ENCODE measurements at places on chromosomes 2 and 18.

GRCh38 chr2:67834482-67834881, 228.3 kb downstream of the C1D start:
- no peak for DNase-seq

- DNase-seq: no peak
These were observed 61.0 kb upstream of the SERPINE2 start for GRCh38 chr2:224099861-224100643.

DNA sequence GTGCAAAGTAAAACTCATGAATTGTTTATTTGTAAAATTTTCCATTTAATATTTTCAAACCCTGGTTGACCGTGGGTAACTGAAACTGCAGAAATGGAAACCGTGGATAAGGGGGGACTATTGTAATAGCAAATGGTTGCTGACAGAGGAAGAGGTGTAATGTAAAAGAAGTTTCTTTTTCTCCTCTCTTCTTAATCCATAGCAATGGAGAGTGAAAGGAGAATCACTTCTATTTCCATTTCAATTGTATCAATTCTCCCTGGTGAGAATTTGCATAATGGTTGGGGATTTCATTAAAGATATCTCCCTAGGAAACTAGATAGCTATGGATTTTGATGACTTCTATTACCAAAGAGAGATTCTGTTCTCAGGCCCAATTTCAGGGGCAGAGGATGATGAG, 24.8 kb downstream of the TACR1 start:
- DNase-seq: no peak

- no peak for DNase-seq
These were observed 2.3 kb downstream of the PKDCC start for GRCh38 chr2:42050010-42050702.

DNA sequence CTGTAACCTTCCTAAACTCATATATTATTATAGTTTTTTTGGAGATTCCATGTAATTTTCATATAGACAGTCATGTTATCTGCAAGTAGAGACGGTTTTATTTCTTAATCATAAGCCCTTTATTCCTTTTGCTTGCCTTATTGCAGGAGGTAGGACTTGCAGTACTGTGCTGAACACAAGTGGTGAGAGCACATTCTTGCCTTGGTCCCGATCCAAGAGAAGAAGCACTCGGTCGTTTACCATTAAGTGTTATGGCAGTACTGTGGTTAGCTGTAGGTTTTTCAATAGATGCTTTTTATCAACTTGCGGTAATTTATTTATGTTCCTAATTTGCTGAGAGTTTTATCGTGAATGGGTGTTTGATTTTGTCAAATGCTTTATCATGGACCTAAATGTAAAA, 305.7 kb downstream of the DYSF start:
- no peak for DNase-seq

DNA sequence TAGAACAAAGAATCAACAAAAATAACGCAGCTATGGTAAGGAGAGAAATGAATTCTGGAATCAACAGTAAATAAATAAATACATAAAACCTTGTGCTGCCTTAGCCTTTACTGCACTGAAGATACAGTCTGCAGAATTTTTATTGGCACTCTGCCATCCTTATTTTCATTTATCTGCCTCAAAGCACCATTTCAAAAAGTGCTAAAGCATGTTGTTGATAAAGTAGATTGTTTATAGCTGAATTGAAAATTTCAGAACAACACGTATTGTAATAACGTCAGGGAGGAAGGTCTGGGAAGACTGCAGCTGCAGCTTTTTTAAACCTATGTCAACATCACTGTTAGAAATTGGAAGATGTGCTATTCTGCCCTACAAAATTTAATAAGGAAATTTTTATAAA, 787.2 kb downstream of the PLCL1 start:
- DNase-seq: no peak

DNA sequence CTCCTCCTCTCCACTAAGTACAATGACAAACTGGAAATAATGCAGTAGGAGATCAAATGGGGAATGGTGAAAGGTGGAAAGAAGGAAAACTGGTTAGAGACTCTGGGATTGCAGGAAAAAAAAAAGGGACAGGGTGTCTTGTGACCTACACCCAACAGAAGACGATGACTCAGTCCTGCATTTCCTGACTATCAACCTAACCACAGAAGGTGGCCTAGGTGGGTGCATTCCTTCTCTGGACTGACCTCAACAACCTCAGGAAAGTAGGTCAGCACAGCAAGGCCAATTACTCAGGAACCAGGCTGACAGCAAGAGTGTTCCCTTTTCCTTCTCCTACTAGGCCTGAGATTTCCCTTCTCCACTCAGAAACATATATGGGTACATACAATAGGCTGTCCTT, 1386.4 kb upstream of the ZEB2 start:
- no peak for DNase-seq

DNA sequence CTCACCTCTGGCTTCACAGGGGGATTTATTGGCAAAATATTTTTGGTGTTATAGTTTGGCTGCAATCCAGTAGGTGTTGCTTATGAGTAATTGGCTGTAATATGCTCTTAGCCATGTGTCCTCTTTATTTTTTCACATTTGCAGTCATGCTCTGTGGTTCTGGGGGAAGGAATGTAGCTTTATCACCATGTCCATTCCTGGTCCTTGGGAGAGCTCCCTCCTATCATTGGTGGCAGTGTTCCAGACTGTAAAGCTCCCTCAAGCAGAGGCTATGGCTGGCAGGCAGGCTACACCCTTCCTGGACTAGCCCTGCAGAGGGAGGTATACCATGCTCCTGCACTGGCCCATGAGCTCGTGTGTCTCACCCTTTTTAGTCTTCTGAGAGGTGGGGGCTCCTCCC, 120.0 kb upstream of the FSIP2 start:
- DNase-seq: no peak

DNA sequence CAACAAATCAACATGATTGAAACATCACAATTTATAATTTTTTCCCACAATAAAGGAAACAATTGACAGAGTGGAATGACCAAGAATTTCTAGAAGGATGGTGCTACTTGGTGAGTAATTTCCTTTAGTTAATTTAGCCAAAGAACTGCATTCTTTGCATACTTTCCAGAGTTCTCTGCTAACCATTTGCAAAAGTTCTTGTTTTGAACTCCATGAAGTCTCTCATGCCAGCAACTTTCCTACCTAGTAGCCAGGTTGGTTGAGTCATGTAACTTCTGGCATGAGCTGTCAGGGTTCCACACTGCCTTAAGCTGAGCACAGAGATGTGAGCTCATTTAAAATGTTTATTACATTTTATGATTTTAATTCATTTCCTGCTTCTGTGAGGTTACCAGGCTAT, 539.6 kb downstream of the PID1 start:
- no peak for DNase-seq

- DNase-seq: no peak
These were observed 756 bp downstream of the ABI2 start for GRCh38 chr2:203328760-203329540.

DNA sequence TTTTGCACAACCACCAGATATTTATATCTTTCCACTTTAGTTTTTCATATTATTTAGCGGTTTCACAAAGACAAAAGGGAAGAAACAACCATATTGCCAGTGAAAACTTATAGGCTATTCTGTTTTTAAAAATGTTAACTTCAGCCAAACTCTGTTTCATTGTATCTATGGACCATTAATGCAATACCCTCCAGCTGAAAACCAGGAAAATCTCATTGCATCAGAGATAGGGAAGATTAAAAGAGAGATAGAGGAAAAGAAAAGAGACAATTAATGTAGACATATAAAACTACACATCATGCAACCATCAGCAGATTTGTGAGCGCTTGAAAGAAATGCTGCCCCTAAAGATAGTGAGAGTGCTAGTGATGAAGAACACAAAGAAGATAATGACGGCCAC, 970.2 kb downstream of the ERBB4 start:
- DNase-seq: no peak

DNA sequence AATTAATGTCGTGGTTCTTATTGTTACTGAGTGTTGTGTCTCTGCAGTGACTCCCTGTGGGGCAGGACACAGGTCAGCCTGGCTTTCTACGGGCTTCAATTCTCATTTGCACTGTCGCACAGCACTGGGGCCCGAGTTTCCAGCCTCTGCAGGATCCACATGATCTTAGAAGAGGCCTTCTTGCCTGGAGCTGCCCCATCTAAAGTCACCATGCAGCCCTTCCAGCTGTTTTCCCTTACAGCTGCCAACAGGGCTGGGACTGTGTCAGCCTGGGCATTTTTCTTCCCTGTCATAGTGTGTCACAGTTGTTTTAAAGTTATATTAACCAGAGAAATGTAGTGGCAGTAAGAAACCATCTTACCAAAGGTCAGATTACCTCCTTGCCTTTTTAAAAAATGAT, 27.0 kb downstream of the FHL2 start:
- DNase-seq: no peak

Data from effector memory CD4-positive, alpha-beta T cell (primary cell).